ENCODE measurements at places on chromosomes 6 and 20.

GRCh38 chr6:82436740-82437139, 73.1 kb downstream of the TPBG start:
- no peak for DNase-seq

DNA sequence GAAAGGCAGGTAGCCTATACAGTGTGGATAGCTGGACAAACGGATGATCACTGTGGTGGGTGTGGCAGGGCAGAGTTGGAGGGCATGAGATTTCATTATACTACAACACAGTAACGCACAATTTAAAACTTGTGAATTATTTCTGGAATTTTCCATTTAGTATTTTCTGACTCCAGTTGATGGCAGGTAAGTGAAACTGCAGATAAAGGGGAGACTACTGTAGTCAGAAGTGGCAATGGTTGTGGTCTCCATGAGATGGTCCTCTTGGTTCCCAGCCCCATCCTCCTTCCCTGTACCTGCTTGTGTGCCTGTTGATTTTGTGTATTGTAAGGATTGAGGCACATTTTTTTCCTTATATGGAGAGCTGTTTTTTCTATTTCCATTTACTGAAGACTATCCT, 22.5 kb upstream of the SCAF8 start:
- DNase-seq, result no peak

DNA sequence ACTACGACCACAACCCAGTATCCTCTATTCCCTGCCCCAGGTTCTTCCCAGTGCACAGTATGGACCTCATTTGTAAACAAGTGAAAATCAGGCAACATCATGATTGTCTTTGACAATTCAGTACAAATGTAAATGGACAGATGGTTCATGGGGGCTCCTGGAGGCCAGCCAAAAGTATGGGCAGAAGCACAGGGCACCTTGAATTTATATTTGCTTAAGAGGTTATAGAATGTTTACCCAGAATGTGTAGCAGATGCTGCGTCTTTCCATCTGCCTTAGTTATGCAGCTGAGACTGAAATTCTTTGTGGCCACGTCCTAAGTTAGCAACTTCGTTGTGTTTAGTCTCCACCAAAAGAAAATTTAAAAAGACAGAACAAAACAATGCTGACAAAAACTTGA, 559.6 kb upstream of the NRSN1 start:
- DNase-seq, result no peak

DNA sequence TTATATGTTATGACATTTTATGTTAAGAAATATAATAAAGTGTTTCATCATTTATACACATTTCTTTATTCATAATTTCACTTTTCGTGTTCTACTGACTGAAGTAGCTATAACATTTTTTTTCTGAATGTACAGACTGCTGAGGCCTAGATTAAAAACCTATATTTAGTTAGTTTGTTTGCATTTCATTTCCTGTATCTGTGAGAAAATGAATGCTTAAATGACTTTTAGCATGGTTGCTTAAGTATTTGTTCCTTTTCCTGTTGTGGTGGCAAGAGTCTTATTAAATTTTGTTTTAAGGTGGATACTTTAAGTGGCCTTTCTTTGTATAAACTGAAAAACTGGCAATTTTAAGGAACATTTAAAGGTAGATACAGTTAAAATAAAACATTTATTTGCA, 779.7 kb upstream of the MAN1A1 start:
- DNase-seq, result no peak

GRCh38 chr6:86715676-86716075, 221.7 kb upstream of the HTR1E start:
- DNase-seq, result no peak

DNA sequence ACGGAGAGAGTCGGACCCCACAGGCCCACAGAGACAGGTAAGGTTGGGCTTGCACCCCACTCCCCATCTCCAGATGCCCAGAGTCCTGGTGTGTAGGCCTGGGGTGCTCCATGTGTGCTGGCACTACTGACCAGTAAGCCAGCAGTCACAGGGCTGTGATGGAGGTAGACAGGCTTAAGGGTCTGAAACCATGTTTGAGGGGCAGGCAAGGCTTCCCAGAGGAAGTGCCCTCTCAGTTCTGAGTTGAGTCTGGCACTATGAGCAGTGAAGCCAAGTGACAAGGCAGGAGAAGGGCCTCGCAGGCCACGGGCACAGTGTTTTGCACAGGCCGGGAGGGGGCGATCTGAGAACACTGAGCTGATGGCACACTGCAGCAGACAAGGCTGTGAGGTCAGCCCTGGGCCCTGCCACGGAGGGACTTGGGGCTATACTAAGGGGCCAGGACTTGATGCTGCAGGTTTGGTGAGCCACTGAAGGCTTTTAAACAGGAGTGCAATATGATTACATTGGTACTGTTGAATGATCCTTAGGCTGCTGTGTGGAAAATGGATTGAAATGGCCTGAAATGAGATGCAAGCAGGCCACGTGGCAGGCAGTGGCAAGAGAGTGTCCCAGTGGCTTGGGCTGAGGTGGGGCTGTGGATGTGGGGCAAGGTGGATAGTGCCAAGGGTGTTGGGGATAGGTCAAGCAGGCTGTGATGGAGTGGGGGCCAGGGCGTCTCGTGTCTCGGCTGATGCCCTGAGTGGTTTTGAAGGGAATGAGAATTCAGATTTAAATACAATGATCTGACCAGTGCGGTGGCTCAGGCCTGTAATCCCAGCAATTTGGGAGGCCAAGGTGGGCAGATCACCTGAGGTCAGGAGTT, 20.3 kb downstream of the TTBK1 start:
- DNase-seq, result peak; percentile 15

GRCh38 chr6:530425-530824, 126.5 kb downstream of the HUS1B start:
- no peak for DNase-seq

DNA sequence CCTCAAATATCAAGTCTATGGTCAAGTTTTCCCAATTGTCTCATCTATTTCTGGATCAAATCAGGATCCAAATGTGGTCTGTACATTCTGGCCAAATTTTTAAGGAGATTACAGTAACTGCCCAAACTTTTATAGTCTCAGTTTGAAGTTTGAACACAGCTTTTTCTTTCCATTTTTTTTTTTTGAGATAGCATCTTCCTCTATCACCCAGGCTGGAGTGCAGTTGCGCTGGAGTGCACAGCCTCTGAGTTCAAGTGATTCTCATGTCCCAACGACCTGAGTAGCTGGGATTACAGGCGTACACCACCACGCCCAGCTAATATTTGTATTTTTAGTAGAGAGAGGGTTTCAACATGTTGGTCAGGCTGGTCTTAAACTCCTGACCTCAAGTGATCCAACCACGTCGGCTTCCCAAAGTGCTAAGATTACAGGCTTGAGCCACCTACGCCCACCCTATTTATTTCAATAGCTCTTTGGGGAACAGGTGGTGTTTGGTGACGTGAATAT, 84.9 kb upstream of the CARMIL1 start:
- DNase-seq, result no peak

DNA sequence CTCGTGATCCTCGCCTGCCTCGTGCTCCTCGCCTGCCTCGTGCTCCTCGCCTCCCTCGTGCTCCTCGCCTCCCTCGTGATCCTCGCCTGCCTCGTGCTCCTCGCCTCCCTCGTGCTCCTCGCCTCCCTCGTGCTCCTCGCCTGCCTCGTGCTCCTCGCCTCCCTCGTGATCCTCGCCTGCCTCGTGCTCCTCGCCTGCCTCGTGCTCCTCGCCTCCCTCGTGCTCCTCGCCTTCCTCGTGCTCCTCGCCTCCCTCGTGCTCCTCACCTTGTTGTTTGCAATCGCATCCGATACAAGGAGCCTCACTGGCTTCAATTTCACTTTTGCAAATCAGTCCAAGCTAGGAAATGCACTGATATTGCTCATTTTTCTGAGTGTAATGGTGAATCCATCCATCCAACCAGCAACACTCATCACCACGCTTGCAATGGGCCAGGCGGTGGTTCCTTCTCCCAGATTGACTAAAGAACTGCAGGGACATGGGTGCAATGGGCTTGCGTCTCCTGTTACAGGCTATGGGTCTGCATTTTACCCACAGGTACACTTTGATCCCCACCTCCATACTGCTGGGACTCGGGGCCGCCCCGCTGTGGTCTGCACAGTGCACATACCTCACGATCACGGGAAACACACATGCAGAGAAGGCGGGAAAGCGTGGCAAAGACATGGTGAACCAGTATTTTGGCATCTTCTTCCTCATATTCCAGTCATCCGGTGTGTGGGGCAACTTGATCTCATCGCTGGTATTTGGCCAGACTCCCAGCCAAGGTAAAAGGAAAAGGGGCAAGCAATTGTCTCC, 4.6 kb downstream of the UNC93A start:
- DNase-seq, result no peak

DNA sequence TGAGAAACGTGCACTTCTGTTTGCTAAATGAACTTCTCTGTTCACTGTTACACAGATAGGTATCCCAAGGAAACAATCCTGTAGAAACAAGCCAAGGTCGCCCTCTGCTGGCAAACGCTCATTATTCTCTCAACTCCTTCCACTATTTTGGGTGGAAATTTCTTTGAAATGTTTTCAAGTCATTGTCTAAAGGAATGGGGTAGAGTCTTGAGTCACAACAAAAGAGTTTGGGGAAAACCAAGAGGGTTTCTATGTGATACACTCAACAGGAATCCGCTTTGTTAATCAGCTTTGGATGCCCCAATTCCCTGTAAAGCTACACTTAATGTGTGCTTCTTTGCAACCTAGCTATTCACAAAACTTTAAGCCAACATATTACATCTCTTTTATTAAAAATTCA, 4.6 kb upstream of the RAE1 start:
- DNase-seq, result peak; percentile 64

DNA sequence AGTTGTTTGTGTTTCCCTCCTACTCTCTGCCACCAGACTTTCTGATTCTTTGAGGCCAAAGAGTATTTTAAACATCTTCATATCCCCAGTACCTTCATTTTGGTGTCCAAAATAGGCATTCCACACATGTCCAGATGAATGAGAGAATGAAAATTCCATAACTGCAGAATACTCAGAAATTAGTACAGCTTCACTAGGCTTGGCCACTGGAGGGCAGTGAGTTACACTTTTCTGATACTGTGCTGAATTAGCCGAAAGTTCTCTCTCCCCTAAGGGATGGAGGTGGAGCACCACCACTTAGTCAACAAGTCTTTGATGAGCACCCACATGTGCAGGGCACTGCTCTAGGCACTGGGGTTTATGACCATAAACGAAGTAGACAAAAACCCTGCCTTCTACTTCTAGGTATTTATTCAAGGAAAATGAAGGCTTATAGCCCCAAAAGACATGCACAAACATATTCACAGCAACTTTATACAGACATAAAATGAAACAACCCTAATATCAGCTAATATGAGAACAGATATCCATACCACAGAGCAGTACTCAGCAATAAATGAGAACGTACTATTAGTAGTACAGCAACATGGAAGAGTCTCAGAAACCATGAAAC, 46.1 kb upstream of the TMEM217 start:
- DNase-seq, result no peak

DNA sequence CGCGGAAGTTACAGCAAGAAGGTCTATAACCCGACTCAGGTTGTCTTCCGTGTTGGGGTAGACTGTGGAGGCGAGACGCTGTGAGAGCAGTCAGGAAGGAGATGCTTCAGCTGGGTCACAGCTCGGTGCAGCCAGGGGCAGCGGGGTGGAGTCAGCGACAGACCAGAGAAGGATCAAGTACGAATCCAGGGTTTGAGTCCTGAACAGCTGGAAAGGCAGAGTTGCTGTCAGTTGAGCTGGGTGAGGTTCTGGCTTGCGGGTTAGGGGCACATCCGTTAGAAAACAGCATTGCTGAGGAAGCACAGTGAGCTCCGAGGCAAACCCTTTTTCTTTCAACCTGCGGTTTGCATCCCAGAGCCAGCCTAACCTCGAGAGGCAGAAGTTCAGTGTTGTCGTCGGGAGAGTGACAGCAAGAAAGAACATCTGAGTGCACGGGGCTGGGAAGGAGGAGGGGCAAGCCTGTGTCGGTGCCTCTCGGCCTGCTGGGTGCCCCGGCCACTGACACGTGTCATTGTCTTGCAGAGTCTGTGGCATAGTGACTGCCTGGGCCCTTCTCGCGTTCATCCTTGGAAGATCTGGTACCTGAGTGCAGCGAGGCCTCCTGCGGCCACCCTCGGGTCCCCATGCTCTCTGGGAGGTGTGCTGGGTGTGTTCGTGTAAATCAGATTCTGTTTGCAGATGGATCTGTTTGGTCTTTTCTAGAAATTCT, 20.0 kb downstream of the PNLDC1 start:
- DNase-seq, result no peak

- no peak for DNase-seq
These were observed 56.9 kb upstream of the FOXP4 start for GRCh38 chr6:41489120-41489851.

- no peak for DNase-seq
These were observed 13.0 kb downstream of the RPL10A start for GRCh38 chr6:35481226-35481625.

DNA sequence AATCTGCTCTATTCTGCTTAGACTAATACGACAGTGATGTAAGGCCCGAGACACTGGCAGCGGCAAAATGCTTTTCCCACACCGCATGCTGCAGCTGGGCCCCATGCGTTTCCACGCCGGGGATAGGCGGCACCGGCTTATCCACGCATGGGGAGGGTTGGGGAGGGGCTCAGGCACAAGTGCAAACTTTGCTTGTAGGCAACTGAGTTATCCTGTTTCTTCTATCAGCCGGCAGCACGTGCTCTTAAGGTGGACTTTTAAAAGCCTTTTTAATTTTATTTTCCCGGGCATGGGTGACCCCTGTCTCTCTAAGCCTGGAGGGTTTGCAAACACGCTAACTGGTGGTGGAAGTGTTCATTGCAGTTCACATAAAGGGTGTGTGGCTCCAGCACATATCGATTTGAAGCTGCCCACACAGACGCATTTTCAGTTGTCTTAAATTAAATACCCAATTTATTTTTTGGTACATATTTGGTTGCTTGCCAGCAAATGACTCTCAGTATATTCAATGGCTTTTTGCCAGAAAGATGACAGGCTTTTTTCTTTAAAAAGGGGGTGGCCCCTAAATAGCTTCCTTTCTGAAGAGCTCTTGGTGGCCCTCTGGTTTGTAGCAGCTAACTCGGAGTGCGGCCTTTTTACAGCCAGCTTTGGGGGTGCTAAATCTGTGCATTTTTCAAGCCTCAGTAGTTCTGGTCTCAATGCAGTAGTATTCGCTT, 561.8 kb upstream of the AGPAT4 start:
- DNase-seq, result no peak

DNA sequence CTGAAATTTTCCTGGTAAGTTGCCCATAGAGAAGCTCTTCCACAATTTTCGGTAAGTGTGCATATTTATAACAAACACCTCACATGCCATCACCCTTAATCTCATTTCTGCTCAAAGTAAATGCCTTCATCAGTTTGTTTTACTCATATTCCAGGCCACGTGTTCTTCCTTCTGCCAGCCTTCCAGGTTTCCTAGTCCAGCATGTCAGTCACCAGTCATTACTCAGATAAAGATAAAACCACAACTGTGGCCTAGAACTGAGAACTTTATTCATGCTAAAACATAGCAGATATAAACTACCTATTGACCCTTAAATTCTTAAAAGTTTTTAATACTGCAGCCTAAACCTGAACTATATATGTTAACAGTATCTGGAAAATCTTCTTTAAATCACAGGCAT, 149.5 kb upstream of the SLC22A16 start:
- DNase-seq, result no peak

DNA sequence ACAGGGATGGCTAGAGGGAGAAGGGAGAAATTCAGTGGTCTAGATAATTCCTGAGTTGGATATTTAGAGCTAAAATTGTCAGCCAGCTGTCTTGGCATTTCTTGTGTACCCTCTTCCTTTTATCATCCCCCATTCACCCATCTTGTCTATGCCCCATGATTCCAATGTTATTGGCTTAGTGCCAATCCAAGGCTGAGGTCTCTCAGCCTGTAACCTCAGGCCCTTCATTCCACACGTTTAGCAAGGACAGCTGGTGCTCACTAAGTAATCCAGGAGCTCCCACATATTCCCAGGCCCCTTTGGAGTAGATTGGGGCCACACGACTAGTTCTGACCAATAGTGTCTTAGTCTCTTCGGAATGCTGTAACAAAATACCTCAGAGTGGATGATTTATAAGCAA, 112.4 kb upstream of the ATXN1 start:
- DNase-seq, result no peak

Data from activated naive CD4-positive, alpha-beta T cell (primary cell).